Cardiac fibroblast (primary cell): ENCODE measurements at places on chromosomes 7 and 10.
A peak's percentile ranks its signal among the peaks of the same experiment; 100 is the strongest.

DNA sequence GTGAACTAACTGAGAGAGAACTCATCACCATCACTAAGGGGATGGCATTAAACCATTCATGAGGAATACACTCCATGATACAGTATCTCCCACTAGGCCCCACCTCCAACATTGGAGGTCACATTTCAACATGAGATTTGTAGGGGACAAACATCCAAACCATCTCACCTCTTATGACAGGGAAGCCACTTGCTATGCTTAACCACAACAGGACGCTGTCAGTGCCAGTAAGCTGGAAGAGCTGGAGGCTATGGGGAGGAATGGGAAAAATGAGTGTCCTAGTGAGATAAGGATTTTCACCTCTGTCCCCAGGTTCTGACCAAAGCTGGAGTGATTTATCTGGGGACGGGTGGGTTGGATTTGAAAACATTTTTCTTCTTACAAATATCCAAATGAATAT, 17.6 kb downstream of the PLCE1 start:
- DNase-seq = no peak

GRCh38 chr10:30553626-30554439, 75.7 kb downstream of the LYZL2 start:
- DNase-seq = peak; percentile 86

GRCh38 chr10:43205681-43206390, 61.0 kb downstream of the RASGEF1A start:
- DNase-seq = no peak

DNA sequence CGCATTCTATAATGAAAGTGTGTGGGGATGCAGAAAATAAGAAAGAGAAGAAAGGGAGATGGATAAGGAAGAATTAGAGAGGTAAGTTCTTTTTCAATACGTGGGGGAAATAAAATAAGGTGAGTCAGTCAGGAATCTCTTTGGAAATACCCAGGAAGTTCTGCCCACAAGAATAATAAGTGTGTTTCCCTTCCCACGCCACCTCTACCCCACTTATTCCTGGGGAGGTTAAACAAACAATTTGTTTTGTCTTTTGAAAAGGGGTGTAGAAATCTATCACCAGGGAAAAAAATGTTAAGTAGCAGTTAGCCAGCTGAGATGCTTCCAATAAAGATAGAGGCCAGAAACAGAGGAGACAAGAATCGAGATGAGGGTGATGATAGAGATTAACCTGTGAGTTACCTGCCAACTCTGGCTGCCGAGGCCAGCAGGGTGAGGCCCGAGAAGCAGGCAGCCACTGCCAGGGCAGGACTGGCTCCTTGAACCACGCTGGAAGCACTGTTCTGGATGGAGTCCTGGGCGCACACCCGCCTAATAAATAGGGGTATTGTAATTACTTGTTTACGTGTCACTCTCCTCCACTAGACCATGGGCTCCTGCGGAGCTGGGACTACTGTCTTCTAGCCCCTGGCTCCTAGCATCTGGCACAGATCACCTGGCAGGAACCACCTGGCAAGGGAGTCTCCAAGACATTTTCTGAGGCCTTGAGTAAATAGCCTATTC, 191.3 kb downstream of the FGFR2 start:
- no peak for DNase-seq

DNA sequence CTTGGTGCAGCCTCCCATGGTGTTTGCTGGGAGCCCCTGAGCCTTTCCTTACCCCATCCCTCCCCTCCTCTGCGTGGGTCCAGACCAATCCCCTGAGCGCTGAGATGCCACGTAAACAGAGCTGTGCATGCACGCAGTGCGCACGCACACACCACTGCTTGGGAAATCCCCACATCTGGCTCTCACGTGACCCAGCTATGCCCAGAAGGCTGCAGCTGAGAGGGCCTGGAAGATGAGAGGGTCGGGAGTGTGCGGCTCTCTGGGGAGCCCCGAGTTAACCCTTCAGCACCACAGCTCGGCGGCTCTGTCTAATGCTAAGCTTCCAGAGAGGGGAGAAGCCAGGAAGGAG, 177.2 kb downstream of the SH3PXD2A start:
- peak; percentile 98 for DNase-seq

GRCh38 chr7:155357573-155358041, 59.9 kb downstream of the INSIG1 start:
- DNase-seq = peak; percentile 80

DNA sequence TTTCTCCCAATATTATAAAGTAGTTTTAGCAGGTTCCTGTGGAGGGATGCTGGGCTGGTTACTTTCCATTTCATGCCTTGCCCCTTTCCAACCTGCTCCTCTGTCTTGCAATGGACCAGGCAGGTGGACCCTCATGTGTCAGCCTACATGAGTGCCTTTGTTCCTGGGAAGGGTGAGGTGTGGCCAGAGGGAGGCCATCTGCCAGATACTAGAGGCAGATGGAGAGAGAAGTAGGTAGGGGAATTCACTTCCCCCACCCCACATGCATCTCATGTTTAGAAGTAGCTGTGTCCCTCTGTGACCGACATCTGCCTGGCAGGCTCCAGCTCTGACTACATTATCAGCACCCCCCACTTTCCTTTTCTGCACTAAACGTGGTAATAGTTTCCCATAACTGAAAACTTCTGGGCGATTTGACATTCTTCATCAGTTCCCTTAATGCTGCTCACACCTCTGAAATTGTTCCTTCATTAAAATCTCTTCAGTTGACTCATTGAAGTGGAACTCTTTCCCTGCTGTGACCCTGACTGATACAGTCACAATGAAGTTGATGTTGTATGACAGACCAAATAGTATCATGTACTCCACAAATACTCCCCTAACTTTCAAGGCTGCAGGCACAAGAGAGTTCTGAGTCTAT, 396.3 kb upstream of the FZD8 start:
- no peak for DNase-seq

DNA sequence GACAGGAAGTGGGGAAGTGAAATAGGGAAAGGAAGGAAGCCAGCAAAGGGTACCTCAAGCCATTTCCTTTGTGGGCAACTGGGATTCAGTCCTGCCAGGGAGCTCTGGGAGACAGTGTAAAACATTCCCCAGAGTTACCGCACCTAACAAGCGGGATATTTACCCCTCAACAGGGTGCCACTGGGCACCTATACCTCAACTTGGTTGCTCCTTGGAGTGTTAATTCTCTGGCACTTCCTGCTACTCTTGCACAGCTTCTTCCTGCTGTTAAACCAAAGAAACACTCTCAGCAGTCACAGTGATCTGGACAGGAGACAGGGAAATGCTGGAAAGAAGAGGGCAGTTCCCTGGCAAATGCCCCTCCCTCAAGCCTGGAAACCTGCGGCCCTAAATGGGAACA, 151.3 kb downstream of the REEP3 start:
- DNase-seq = no peak

DNA sequence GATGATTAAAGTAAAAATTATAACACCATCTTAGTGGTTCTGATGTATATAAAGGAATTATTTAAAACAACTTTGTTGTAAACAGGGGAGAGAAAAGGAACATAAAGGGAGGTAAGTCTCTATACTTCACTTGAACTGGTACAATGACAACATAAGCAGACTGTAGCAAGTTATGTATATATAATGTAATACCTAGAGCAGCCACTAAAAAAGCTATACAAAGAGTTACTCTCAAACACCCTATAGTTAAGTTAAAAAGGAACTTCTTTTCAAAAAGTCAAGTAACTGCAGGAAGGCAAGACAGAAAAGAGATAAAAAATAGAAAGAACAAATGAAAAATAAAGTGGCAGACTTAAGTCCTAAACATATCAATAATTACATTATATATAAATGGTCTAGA, 82.3 kb downstream of the ZNF503 start:
- DNase-seq = no peak

GRCh38 chr10:37854626-37855025, 2.8 kb downstream of the ZNF248 start:
- no peak for DNase-seq

DNA sequence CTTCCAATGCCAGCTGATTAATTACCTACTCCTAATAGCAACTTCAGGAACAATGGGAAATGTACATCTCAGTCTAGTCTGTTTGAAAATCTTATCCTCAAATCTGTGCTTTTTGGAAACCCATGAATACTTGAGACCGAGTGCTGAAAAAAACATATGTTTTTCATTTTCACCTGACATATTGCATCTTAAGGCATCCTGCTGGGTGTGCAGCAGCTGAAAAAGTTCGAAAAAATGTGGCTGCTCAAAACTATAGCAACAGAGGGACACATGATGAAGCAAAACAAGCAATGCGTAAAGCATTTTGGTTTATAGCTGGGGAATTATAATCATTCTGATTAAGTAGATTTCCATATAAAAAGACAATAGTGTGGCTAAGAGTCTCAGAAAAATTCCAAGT, 218.0 kb downstream of the CREB5 start:
- no peak for DNase-seq

GRCh38 chr7:104341546-104341945, 13.1 kb downstream of the LHFPL3 start:
- no peak for DNase-seq

DNA sequence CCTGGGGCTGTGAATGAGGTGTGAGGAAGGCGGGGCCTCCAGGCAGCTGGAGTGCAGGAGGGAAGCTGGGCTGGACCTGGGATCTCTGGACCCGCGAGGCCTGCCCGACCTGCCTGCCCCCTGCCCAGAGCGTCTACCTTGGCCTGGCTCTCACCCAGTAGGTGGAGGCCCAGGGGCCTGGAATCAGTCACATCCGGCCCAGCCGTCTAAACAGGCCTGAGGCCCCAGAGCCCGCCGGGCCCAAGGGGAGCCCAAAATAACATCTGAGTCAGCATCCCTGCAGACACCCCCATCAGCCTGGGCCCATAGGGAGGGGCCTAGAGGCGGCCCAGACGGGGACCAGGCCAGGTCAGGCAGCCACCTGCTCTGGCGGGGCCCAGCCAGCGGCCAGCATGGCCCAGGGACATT, 15.1 kb upstream of the ELN start:
- peak; percentile 66 for DNase-seq

GRCh38 chr7:29045258-29046086, 87.3 kb upstream of the TRIL start:
- no peak for DNase-seq

GRCh38 chr7:47192978-47193377, 388.9 kb downstream of the TNS3 start:
- no peak for DNase-seq

DNA sequence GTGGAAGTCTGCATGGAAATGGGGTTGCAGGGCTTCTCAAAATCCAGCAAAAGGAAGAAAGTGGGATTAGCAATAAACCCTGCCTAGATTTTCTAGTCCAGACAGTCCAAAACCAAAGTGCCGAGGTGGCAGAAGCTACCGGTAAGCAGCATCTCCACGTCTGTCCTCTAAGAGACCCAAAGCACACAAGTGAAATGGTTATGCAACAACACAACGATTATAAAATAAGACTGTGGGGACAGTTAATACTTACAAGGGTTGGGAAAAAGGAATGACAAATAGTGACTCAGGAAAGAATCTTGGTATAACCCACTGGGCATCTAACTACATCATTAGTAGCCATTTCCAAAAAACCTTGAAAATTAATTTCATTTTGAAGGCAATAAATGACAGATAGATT, 24.7 kb downstream of the CREB3L2 start:
- DNase-seq = no peak

- no peak for DNase-seq
These were observed 228.3 kb downstream of the ADARB2 start for GRCh38 chr10:1509011-1509530.

GRCh38 chr10:9792181-9792580, 1225.5 kb upstream of the CELF2 start:
- DNase-seq = peak; percentile 15

DNA sequence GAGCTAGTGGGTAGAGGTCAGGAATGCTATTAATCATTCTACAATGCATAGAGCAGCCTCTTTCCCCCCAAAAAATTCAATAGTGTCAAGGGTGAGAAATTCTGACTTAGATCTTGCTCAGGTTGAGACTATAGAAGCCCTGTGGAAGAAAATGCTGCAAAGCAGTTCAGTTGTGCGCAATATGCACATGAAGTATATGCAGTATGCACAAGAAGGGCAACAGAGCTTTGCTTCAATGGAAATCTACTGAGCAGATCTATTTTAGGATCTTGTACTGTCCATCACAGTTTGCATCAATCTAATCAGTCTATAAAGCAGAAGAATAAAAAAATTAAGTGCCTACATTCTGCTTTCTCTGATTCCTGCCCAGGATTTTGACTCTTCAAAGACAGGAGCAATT, 225.8 kb upstream of the STEAP1 start:
- no peak for DNase-seq

- DNase-seq = no peak
These were observed 41.4 kb upstream of the DMBT1 start for GRCh38 chr10:122519144-122519543.

- DNase-seq = no peak
These were observed 1.9 kb upstream of the HOXA5 start for GRCh38 chr7:27145165-27145913.

DNA sequence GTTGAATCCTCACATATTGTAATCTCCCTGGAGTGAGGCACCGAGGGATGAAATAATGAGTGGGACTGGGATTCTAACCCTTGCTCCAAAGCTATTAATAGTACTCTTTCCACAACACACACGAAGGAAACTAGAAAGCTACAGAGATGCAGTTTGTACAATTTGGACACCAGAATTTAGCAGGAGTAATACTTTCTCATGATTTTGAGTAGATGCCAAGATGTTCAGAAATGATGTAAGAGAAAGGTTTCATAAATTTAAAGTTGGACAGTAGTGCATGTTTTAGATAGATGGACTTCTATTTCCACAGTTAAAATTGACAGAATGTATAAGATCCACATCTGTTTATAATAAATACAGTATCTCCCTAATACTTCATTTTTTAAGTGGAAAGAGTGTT, 46.5 kb downstream of the PRR15 start:
- DNase-seq = peak; percentile 53

DNA sequence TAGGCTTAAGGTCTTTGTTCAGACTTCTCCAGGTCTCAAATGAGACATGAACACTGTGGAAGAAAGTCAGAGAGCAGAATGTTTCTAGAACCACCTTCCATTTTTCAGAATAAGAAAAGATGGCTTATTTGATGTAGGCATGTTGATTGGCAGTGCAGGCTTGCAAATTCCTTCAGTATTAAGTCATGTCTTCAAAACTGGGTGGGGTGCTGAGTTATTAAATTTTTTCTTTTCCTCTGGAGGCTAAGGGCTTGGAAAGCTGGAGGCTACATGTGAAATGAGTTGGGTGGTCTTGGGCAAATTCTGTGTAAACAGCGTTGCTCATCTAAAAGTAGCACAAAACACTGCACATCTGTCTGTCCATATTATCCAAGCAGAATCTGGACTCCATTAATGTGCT, 62.8 kb downstream of the PRTFDC1 start:
- peak; percentile 56 for DNase-seq

GRCh38 chr7:4748231-4748681, 27.2 kb upstream of the AP5Z1 start:
- peak; percentile 37 for DNase-seq
